ENCODE measurements at places on chromosomes 4 and X. TPM values are rescaled to one million over a fixed set of nuclear protein-coding genes. Genes with fewer than 3 reads are reported as not detected.

TLR2 gene
- 2.8 TPM for total RNA-seq

EPHA5 gene
- total RNA-seq: not detected

SSX2 gene
- not detected for total RNA-seq

SHISA3 gene
- total RNA-seq: 8.1 TPM

FMR1NB gene
- total RNA-seq: not detected

All from left ventricle myocardium inferior (tissue), 1 donor.